BE2C (cell line): ENCODE measurements at places on chromosomes 16 and 17.
A peak's percentile ranks its signal among the peaks of the same experiment; 100 is the strongest.

- no peak for DNase-seq
These were observed 5.6 kb upstream of the CARD14 start for GRCh38 chr17:80164185-80164584.

DNA sequence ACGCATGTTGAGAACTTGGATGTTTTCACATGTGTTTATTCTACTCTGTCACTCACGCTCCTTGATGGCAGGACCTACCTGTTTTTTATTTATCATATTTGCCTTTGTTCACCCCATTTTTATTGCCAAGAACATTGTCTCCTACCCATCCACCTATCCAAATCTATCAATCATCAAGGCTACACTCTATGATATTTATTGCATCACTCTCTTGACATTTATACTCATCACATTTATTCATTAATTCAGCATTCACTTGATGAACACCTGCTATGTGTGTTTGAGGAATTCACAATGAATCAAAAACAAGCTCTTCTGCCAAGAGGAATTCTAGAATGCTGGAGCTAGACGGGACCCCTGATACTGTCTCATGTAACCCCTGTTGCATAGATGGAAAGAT lies 94.5 kb upstream of the ZNF469 start:
- no peak for DNase-seq

GRCh38 chr16:56773532-56773931 lies 43.6 kb downstream of the NUP93 start:
- no peak for DNase-seq

DNA sequence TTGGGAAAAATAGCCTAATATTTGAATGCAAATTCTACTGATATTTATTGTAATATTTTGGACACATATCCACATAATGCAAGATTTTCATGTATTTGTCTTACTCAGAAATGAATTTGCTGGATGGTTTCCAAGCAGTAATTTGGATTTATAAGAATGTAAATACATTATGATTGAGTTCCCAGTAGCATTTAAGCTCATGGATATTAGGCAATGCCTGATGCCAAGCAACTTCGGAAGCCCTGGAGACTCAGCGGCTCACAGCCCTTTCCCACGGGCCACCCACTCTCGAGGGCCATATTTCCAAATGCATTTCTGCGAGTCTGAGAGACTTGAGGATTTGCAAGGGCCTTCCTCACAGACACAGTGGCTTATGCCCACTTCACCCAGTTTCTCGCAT lies 62.1 kb upstream of the MYOCD start:
- no peak for DNase-seq

GRCh38 chr17:8935191-8935590 lies 30.3 kb downstream of the PIK3R5 start:
- DNase-seq = no peak

GRCh38 chr17:887551-888209 lies 91.9 kb downstream of the NXN start:
- DNase-seq = no peak

DNA sequence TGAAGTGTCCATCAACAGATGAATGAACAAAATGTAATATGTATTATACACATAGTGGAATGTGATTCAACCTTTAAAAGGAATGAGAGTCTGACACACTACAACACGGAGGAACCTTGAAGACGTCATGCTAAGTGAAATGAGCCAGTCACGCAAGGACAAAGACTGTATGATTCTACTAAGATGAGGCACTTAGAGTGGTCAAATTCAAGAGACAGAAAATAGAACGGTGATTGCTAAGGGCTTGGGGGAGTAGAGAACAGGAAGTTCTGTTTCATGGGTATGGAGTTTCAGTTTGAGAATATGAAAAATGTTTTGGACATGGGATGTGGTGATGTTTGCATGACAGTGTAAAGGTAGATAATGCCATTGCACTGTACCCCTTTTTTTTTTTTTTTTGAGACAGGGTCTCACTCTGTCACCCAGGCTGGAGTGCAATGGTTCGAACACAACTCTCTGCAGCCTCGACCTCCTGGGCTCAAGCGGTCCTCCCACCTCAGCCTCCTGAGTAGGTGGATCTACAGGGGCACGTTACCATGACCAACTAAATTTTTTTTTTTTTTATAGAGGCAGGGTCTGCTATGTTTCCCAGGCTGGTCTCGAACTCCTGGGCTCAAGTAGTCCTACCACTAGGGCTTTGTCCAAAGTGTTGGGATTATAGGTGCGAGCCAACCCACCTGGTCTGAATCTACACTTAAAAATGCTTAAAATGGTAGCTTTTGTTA lies 2.9 kb upstream of the CCDC102A start:
- DNase-seq = no peak

- DNase-seq = peak; percentile 72
These were observed 149.6 kb upstream of the GNAO1 start for GRCh38 chr16:56041556-56042140.

- no peak for DNase-seq
These were observed 7.3 kb downstream of the PROCA1 start for GRCh38 chr17:28704219-28704858.

DNA sequence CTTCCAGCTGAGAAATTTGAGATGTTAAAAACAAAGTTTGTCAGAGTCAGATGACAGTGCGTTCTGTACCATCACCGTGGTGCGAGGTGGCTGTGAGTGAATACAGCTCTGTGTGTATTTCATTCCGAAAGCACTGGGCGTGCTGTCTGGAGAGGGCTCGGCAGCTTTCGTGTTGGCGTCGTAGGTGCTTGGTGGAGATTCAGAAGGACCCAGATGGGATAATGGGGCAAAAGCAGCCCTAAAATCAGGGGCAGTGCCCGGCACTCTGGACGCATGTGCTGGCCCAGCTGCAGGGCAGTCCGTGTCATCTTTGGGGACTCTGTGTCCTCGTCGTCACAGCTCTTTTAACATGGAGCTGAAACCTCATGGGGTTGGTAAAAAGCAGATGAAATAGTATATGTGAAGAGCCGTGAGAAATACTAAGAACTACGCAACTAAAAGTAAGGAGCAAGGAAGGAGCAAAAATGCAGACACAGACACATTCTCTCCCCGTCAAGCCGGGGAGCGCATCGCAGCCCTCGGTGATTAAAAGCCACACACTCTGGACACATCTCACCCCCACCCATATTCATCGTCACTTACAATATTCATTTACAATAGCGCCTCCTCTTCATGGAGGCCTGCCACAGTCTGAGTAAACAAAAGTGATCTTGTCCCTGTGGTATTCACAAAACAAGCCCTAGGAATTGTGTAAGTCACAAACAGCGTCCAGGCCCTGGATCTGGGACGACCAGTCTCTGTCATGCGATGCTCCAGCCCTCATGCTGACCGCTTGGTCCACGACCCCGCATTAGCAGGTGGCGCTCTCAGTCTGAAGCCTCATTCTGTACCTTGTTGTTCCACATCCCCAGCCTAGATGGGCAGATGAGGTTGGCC lies 206.7 kb downstream of the RPTOR start:
- DNase-seq = no peak

DNA sequence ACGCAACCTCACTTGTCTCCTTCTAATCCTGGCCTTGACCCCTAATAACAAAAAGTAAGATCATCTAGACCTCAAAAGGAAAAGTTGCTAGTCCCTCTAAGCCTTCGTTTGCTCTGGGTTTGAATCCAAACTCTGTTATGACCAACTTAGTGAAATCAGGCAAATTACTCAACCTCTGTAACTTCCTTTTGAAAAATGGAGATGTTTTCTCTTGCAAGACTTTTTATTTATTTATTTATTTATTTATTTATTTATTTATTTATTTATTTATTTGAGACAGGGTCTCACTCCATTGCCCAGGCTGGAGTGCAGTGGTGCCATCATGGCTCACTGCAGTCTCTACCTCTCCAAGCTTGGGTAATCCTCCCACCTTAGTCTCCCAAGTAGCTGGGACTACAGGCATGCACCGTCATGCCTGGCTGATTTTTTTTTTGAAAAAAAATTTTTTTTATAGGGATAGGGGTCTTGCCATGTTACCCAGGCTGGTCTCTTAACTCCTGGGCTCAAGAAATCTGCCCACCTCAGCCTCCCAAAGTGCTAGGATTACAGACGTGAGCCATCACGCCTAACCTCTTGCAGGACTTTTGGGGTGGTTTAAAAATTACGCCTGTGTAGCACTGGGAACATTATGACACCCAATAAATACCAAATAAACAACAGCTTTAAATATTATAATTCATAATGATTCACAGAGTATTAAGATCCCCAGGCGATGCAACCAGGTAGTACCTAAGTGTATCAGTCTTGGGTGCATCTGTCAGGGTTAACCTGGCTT lies 63.4 kb downstream of the PITPNC1 start:
- no peak for DNase-seq

DNA sequence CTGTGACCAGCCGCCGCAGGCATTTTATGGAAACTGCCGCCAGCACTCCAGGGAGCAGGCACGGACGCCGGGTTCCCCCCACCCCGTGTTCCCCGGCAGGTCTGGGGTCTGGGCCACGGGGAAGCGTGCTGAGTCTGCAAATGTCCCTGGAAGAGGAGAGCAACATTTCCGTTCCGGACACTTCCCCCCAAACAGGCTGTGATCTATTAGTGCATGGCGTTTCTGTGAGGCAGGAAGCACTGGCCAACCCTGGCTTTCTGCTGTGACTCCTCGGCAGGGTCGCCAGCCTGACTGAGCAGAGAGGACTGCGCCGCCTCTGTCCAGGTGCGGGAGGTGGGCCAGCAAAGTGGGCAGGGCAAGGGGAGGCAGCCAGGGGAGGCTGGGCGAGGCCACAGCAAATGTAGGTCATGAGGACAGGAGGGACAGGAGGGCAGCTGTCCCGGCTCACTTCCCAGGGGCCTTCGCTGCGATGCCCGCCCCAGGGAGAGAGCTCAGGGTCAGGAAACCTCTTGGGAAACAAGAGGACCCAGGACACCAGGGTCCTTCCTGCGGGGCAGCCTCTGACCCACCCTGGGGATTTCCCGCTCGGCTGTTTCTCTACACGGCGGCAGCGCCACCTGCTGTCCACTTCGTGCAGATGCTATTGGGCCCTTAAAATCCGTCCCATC lies 9.5 kb downstream of the FOXF1 start:
- DNase-seq = peak; percentile 70

DNA sequence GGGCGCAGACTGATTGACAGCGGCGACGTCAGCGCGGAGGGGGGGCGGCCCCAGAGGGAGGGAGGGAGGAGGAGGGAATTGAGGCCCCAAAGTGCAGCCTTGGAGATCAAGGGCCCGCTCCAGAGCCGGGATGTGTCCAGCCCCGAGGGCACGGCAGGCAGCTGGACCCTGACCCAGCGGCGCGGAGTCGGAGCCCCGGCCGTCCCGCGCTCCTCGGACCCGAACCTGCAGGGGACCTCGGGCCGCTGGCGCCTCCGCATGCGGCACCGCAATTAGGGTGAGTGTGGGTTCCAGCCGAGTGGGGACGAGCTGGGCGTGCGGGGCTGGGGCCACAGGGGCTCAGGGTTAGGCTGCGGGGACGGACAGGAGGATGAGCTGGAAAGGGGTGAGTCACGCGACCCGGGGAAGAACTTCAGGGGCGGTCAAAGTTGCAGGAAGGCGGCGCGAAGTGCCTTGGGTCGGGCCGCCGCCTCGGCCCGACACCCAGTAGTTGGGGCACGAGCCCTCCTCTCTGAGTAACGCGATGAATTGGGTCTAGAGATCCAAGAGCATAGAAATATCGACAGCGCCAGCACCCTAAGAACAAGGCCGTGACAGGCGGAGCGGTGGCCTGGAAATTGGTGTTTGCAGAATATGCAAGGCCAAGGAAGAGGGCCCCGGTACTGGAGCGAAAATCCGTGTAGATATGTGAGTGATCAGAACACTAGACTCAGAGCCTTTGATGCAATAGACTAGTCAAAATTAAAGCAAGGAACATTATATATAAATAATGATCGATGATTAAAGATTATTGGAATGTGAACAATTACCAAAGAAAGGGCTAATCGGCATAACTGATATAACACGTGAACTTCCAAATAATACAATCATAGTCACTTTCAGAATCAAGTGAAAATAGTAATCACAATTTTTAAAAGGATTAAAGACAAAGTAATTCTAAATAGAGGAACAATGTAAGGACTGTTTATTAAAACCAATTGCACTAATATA lies at the start of gene TBX4:
Gene TBX4 (plus strand): TSS at position 122 of the 990 bp plus-strand sequence. CDS start 4,069 bp downstream, outside the sequence.
- DNase-seq = no peak

- no peak for DNase-seq
These were observed 27.5 kb downstream of the TBX21 start for GRCh38 chr17:47760409-47761140.

GRCh38 chr17:17289701-17290100 lies 8.7 kb upstream of the COPS3 start:
- no peak for DNase-seq

DNA sequence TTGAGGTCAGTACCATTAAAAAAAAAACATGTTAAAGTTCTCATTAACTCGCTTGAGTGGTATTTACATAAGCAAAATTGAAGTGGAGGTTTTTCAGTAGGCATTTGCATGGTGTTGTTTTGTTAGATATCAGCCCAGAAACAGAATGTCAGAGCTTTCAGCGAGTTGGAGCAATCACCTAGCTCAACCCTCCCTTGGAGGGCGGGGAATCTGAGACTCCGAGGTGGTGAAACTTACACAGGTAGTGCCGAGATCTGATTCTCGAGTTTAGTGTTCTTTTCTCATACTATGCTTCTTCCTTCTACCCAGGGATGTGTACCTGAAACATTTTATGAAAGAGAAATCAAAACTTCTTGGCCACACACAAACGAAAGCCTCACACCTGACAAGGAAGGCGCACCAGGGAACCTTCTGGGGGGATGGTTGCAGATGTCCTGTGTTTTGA lies 6.6 kb downstream of the SEC14L1 start:
- DNase-seq = no peak

DNA sequence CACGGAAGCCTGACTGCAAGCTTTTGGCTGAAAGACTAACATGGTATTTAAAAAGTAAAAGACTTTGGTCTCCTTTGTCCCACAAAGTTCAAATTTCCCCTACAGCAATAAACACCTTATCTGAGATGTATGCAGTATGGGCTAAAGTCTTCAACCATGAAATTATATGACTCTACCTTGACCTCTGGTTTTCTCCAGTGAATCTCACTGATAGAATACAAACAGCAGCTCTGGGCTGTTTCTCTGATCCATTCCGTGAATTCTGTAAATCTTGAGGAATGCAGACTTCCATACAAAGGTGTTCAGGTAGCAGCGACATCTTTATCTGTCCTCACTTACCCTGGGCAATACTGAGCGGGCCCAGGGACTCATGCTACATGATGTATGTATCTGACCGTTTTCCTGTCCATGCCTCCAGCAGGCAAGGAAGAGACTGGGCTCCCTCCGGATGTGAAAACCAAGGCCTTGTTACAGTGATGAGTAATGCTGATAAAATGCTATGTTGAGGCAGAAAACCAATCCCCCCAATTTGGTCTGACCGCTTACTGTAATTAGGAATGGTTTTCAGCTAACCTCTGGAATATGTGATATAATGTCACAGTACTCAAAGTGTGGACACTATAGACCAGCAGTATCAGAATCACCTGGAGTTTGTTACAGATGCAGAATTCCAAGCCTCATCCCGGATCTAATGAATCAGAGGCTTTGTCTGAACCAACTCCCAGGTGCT lies 589.8 kb downstream of the HS3ST4 start:
- DNase-seq = no peak
